HuH-7 (cell line): ENCODE measurements at places on chromosomes 2 and 18.
A peak's percentile ranks its signal among the peaks of the same experiment; 100 is the strongest.

GRCh38 chr18:55185391-55185790 lies 226.1 kb upstream of the CCDC68 start:
- no peak for DNase-seq

- no peak for DNase-seq
These were observed 241.0 kb upstream of the RBBP8 start for GRCh38 chr18:22691946-22692710.

GRCh38 chr2:102141970-102142828 lies at the start of gene IL1R1:
TSS of gene IL1R1 (plus strand) at chr2:102142746. CDS start at chr2:102157725, 14,979 bp downstream.
- DNase-seq = peak; percentile 81

DNA sequence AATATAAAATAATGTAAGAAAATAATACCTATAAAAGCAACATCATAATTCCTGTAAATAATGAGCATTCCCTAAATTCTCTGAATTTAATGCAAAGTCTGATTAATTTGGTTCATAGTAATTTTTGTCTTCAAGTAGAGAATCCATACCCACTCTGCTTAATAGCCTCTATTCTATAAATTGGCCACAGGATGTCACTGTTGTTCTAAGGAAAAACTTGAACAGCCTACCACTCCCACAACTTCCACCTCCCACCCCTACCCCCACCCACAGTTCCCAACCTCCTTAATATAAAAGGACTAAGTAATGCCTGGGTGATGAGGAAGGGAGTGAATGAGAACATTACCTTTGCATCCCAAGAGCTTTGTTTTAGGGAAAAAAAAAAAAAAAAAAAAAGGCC lies 27.2 kb upstream of the BBS5 start:
- DNase-seq = peak; percentile 39

DNA sequence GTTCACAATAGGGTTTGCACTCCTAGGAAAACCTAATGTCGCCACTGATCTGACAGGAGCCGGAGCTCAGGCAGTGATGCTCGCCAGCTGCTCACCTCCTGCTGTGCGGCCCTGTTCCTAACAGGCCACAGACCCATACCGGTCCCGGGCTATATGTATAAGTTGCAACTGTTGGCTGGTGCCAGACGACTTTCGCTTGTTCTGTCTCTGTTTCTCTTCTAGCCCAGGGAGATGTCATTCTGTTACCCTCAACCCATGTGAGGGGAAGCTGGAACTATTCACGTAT lies 170.3 kb downstream of the BCL2 start:
- DNase-seq = no peak

DNA sequence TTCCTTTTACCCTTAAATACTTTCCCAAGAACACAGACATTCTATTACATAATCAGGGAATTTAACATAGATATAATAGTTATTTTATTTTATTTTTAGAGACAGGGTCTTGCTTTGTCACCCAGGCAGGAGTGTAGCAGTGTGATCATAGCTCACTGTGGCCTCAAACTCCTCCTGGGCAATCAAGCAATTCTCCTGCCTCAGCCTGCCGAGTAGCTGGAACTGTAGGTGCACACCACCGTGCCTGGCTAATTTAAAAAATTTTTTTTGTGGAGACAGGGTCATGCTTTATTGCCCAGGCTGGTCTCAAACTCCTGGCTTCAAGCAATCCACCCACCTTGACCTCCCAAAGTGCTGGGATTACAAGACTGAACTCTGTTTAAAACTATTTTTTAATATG lies 45.6 kb downstream of the SLC4A1AP start:
- no peak for DNase-seq

DNA sequence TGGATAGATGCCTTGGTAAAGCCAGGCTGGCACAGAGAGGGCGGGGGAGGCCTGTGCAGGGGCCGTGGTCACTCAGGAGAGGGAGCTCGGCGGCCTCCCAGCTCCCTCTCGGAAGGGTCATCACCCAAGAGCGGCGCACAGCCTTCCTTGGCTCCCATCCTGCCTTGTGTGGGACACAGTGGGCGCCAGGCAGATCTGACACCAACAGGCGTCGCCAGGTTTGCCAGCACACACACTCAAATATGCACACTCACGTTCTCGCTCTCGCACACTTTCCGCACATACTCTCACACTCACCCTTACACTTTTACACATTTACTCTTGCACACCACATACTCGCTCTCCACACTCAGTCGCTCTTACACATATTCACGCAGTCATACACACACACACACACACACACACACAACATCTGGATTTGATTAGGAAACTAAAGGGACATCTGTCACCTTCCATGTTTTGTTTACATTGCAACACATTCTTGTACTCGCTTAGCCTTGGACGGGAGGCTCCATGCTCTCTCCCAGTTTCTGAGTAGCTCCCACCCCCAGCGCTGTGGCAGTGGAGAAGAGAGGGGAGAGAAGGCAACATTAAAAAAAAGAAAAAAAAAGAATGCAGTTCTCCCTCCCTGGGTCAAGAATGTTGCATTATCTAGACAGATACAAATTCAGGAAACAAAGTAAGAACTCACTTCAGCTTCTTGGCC lies 10.5 kb downstream of the CHMP1B start:
- no peak for DNase-seq
